ENCODE measurements at places on chromosomes 2 and 18.
A peak's percentile ranks its signal among the peaks of the same experiment; 100 is the strongest.

DNA sequence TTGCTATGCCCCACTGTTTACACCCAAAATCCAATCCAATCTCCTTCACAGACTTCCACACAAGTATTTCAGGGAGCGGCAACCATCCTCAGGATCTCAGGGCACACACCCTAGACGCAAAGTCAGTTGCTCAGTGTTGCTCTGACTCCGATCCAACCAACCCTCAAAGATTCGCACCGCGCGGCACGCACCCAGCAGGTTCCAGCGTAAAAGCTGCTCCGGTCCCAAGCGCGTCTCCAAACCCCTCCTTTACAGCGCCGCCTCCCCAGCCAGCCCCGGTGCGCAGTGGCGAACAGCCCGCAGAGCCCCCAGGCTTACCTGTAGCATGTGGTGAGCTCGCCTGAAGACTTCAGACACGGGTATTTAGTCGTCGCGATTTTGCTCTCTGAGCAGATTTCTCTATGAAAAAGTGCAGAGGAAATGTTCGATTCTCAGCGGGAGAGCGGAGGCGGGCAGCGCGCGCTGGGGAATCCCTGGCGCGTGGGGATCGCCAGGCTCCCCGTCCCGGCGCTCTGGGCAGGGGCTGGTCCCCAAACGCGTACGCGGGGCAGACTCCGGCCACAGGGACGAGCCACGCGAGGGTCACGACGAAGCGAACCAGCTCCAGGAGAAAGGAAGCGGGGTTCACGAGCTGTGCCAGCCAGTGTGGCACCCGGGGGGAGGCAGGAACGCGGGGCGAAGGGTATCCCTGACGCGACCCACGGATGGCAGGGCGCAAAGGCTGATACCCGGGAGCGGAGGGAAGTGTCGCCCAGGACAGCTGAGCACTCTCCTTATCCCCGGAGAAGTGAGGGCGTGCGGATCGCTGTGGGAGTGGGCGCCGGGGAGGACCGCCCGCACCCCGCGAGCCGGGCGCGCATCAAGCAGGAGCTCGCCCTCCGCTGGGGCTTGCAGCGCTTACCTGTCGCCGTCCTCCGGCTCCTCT, 650 bp downstream of the CCBE1 start:
- DNase-seq, result no peak

GRCh38 chr18:27428120-27428519, 243.0 kb upstream of the CHST9 start:
- DNase-seq, result no peak

GRCh38 chr2:119311831-119312230, 54.8 kb downstream of the C2orf76 start:
- DNase-seq, result no peak

- no peak for DNase-seq
Measured at GRCh38 chr2:7773362-7774360, 856.4 kb downstream of the RNF144A start.

DNA sequence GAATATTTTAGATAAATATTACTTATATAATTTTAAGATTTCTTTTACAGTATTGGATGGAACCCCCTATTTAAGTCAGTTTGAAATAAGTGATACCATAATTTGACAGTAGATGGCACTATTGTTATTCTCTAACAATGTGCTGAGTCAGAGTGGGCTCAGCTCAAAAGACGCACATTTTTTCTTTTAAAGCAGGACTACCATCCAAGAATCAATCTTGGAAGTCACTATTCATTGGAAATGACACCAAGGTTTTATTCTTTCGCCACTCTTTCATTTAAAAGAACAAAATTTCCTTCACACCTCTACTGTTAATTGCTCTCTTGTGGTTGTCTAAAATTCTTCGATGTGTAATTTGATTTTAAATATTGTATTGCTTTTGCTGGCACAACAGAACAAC, 32.6 kb upstream of the SPAG16 start:
- DNase-seq, result peak; percentile 54

- DNase-seq, result no peak
Measured at GRCh38 chr2:169343202-169343601, 19.1 kb downstream of the LRP2 start.

DNA sequence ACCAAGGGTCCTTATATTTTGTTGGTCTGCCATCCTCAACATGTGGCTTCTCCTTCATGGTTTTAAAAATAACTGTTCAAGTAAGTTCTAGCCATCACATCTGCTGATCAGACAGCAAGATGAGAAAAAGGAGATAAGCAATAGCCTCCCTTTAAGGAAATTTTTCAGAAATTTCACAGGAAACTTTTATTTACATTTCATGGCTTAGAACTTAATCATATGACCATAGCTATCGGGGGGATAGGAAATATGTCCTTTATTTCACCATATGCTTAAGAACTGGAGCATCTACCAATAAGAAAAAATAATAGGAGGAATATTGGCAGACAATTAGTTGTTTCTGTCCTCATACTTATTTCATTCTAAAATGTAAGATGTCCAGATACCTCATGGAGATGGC, 16.2 kb downstream of the ATF2 start:
- DNase-seq, result no peak

- DNase-seq, result no peak
Measured at GRCh38 chr2:240205348-240205747, 64.9 kb upstream of the OTOS start.

DNA sequence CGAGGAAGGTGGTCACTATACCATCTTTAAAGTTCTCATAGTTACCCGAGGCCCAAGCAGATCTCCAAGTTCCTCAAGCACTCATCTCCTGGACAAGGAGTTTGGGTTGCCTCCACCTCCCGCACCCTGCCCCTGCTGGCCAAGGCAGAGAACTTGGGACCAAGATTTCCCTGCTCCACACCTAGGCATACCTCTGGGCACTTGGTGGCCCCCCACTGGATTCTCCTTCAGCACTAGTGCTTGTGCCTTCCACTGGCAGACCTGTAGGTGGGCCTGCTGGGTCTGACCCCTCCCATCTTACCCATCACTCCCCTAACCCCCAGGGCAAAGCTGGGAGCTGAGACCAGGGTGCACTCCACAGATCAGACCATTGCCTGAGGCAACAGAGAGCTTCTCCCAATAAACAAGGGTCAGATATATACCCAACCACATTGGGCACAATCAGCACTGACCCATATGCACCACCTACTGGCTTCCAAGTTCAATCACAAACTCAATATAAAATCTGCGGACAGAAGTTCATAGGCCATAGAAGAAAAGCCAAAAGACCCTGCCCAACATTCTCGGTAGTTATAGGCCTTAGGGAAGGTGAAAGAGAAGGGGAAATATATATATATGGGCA, 244.2 kb downstream of the EXOC6B start:
- no peak for DNase-seq

DNA sequence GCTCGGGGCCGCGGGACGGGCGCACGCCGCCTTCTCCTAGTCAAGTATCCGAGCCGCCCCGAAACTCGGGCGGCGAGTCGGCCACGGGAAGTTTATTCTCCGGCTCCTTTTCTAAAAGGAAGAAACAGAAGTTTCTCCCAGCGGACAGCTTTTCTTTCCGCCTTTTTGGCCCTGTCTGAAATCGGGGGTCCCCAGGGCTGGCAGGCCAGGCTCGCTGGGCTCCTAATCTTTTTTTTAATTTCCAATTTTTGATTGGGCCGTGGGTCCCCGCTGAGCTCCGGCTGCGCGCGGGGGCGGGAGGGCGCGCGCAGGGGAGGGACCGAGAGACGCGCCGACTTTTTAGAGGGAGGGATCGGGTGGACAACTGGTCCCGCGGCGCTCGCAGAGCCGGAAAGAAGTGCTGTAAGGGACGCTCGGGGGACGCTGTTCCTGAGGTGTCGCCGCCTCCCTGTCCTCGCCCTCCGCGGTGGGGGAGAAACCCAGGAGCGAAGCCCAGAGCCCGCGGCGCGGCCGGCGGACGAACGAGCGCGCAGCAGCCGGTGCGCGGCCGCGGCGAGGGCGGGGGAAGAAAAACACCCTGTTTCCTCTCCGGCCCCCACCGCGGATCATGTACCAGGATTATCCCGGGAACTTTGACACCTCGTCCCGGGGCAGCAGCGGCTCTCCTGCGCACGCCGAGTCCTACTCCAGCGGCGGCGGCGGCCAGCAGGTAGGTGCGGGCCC, 617 bp downstream of the FOSL2 start:
- no peak for DNase-seq

DNA sequence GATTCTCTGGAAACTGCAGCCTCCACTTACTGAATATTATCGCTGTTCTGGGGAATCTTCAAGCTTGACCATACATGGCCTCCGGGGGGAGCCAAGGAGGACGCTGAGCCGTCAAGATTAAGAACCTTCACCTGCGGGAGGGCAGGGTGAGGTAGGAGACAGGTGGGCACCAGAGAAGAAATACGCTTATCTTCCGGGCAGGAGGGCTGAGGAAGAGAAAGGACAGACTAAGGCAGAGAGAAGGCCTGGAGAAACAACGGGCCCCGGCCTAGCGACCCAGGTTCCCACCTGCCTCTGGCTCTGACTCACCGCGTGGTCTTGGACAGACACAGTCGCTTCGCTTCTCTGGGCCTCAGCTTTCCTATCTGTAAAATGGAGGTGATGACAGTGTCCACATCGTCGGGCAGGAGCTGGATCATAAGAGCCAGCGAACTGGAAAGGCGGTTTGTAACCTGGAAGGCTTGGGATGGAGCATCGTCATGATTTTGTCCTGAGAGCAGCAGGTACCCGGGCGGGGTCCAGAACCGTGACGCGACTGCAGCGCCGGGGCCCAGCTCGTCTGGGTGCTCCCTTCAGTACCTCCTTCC, 659 bp downstream of the ZNF142 start:
- no peak for DNase-seq
